Islet precursor cell (in vitro differentiated cells): ENCODE measurements at places on chromosomes 6 and 20.

GRCh38 chr20:50281831-50282591, 91.4 kb downstream of the CEBPB start:
- no peak for DNase-seq

DNA sequence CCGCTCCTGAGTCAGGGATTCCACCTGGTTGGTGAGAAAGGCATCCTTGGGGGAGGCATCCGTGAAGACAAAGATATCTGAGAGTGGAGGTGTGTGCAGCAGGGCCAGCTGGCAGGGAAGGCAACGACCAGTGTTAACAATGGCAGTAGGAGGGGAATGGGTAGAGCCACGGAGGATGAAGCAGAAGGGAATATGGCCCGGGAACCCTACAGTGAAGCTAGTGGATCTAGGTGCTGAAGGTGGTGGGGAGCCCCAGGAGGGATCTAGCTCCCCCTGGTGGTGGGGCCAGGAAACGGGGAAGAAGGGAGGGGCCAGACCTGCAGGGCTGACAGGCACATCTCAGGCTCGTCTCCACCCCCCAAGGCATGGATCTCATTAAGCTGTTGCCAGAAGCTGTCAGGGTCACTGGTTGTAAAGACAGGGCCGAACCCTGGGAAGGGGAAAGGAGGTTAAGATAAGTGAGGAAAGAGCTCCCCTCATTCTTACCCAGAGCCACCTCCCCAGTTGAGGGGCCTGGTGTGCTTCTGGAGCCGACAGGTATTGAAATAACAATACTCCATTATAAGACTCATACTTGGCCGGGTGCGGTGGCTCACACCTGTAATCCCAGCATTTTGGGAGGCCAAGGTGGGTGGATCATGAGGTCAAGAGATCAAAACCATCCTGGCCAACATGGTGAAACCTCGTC, 7.3 kb downstream of the VWA7 start:
- DNase-seq = peak; percentile 87

DNA sequence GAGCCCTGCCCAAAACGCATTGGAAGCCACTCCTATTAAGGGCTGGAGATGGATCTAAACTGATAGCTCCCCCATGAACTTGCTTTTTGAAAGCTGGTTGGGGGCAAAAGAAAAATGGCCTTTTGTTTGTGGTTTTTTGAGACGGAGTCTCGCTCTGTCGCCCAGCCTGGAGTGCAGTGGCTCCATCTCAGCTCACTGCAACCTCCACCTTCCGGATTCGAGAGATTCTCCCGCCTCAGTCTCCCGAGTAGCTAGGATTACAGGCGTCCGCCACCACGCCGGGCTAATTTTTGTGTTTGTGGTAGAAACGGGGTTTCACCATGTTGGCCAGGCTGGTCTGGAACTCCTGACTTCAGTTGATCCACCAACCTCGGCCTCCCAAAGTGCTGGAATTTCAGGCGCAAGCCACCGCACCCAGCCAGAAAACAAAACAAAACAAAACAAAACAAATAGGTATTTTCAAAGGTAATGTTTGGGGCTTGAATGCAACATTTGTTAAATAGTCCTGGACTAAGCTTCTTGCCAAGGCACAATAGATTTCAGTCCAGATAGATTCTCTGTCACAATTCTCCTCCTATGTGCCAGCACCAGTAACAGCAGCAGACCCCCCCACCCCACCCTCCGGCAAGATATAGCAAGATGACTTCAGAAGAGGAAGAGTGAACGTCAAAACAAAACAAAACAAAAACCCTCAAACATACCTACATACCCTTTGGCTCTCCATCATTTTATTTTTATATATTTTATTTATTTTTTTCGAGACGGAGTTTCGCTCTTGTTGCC, 26.5 kb upstream of the ABT1 start:
- peak; percentile 37 for DNase-seq

- DNase-seq = peak; percentile 41
Observed at GRCh38 chr6:167988945-167989841, 8.3 kb upstream of the KIF25 start.

DNA sequence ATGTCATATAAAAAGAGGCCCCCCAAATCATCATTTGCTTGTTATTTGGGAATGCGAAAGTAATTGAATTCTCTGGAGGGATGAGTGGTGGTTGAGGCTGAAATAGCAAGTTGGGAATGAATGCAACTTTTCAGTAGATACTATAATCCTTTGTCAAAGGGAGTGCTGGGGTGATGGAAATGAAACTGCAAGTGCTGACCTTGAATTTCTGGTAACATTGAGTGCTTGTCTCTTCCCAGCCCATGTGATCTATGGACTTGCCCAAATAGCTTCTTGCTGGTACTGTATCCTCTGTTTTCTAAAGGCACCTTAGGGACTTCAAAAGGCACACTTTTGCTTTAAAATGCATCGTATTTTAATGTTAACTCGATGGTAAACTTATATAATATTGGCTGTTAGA, 14.8 kb downstream of the PAQR8 start:
- DNase-seq = no peak

GRCh38 chr20:3400260-3401155, 7.0 kb downstream of the DNAAF9 start:
- no peak for DNase-seq

DNA sequence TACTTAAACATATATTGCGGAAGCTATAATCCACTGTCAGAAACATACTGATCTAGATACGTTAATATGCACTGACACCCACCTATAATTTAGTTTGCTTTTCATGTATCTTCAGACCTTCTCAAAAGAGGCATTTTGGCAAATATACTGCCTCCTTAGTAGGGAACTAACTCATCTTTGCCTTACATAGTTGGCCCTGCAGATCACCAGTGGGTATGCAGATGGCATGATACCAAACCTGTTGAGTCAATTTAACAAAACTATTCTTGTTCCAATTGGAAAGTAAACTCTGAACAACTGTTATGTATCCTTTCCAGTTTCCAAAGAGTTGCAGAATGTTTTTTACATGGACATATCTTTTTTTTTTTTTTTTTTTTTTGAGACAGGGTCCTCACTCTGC, 35.6 kb upstream of the TBC1D20 start:
- no peak for DNase-seq

DNA sequence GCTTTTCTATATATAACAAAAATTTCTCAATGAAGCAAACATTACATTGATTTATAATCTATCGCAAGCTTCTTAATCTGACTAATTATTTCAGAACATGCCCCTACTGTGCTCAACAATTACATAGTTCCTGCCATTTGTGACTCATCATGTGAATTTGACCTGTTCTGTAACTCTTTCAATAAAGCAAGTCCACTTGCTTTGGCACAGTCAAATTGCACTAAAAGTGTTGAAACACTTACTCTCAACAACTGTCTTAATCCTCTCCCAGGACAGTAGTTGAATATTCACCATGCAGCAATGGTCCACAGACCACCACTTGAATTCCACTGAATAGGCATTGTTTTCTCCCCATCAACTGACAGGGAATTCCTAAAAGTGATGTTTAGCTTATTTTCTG, 67.7 kb upstream of the SPTLC3 start:
- no peak for DNase-seq

- DNase-seq = no peak
Observed at GRCh38 chr6:32962213-32962826, 6.1 kb upstream of the BRD2 start.

- DNase-seq = no peak
Observed at GRCh38 chr6:4272996-4273395, 137.6 kb upstream of the ECI2 start.

- no peak for DNase-seq
Observed at GRCh38 chr20:64205611-64206026, 41.4 kb downstream of the MYT1 start.

GRCh38 chr20:3813848-3814581, 6.3 kb upstream of the AP5S1 start:
- DNase-seq = no peak

GRCh38 chr6:157527471-157527907, 146.5 kb downstream of the ZDHHC14 start:
- DNase-seq = no peak

- no peak for DNase-seq
Observed at GRCh38 chr20:25063546-25063945, 5.6 kb upstream of the ACSS1 start.

DNA sequence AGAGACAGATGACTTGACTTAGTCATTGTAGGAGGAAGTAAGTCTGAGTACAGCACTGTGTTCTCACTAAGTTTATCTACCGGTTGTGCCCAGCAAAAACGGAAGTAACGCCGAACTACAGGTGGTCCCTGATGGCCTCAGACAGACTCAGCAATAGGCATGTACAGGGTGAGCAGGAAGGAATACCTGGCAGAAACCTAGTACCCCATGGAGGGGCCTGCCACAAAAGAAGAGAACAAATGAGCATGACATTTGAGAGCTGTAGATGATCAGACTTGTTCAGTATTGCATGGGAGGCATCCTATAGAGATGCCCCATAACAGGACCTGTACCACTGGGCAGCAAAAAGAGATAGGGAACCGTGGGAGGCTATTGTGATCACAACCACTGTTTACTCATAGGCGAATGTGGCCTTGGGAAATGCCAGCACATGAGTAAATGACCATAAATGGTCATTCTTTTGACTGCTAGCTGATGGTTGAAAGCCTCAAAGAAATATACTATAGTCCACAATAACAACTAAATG, 106.4 kb upstream of the TAB2 start:
- DNase-seq = no peak

DNA sequence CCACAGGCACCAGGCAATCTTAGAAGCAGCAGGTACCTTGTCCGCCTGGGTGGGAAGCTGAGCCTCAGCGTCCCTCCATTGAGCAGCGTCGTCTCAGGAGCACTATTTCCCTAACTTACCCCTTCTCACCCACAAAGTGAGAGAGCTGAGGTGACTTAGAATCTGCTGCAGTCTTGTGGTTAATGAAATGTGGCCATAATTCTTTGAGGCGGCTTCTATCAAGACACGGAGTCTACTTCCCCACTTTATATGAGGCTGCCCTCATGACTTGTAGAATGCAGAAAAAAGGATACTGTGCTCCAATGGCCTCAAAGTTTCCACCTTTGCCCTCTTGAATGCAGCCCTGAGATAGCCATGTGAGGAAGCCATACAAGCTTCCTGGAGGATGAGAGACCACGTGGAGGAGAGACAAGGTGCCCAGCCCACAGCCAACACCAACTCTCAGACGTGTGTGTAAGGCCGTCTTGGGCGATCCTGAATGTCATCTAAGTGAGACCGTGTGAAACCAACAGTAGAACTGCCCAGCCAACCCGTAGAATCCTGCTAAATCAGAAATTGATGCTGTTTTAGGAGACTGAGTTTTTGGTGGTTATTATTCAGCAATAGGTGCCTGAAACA, 9.1 kb upstream of the TAGAP start:
- DNase-seq = peak; percentile 30

DNA sequence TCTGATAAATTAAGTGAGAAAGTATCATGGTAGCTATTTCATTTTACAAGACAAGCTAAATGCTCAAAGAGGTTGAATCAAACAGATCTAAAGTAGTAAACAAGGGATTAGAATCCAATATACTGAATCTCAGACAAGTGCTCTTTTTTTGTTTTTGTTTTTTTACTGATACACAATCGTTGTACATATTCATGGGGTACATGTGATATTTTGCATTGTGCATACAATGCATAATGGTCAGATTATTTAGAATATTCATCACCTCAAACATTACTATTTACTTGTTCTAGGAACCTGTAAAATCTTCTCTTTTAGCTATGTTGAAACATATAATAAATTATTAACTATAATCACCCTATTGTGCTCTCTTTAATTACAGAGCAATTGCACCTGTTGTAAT, 57.0 kb upstream of the HCRTR2 start:
- DNase-seq = no peak

DNA sequence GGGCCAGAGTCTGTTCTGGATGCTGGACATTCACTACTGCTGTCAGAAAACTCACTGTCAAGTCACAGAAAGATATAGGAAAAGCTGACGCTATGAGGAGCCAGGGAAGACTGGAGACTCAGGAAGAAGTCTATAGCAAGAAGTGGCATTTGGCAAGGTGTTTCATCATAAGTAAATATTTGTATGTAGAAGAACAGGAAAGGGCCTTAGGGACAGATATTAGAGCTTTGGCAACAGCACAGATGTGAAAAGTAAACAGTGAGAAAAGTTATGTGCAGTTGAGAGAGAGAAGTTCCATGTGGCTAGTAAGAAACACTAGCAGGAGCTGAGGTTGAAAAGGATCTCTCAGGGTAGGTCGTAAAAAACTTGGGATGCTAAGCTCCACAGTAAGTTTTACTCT, 868.9 kb downstream of the PHF3 start:
- DNase-seq = no peak

- DNase-seq = no peak
Observed at GRCh38 chr6:149443411-149444181, 41.2 kb downstream of the ZC3H12D start.

DNA sequence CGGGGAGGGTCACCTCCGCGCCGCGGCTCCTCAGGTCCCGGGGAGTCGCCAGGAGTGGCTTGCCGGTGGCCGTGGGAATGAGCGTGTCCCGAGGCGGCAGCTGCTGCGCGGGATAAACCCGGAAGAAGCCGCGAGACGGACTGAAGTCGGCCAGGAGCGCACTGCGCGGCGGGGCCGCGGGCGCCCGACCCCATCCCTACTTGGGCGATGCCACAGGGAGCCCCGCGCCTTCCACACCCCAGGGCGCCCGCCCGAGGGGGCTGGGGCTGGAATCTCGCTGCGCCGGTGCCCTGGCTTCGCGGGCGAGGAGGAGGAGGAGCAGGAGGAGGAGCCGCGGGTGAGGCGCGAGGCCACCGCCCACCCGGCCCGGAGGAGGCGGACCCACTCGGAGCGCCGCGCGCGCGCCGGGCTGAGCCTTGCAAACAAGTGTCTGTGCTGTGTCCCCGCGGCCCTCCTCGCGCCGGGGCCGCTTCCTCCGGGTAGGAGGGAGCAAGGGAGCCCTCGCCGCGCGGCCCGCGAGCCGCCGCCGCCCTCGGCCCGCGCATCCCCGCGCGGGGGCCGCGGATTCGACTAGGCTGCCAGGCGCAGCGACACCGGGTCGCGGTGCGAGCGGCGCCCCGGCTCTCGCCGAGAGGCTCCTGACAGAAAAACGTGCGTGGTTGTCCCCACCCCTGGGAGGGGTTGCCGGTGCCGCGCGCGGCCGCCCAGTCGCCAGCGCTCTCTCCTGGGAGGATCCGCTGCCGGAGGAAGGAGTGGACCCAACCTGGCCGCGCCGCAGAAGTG, at the start of gene ZDHHC14:
ZDHHC14 (plus strand) TSS at position 412 of the 783 bp plus-strand sequence.
- DNase-seq = peak; percentile 94

GRCh38 chr6:10939840-10940239, 53.0 kb downstream of the SYCP2L start:
- no peak for DNase-seq

DNA sequence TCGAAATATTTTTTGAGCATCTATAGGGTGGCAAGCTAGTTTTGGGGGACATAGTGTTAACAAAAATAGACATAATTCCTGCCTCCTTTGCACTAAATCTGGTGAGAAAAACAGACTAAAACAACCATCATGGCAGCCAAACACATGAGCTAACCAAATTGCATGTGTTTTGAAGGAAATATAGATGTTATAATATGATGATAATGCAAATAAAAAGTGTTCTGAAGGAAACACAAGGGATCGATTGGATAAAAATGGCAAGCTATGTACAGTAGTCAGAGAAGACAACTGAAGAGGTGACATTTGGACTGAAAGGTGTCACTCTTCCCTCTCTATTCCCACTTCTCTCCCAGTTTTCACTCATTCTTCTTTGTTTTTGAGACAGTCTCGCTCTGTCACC, 706.9 kb downstream of the PTPRT start:
- DNase-seq = no peak
